ENCODE measurements at places on chromosomes 1 and 21.
A peak's percentile ranks its signal among the peaks of the same experiment; 100 is the strongest.

GRCh38 chr1:108708691-108709660 lies 3.7 kb upstream of the FNDC7 start:
- DNase-seq, result peak; percentile 40

GRCh38 chr1:167676205-167676915 lies 45.4 kb upstream of the MPZL1 start:
- no peak for DNase-seq

DNA sequence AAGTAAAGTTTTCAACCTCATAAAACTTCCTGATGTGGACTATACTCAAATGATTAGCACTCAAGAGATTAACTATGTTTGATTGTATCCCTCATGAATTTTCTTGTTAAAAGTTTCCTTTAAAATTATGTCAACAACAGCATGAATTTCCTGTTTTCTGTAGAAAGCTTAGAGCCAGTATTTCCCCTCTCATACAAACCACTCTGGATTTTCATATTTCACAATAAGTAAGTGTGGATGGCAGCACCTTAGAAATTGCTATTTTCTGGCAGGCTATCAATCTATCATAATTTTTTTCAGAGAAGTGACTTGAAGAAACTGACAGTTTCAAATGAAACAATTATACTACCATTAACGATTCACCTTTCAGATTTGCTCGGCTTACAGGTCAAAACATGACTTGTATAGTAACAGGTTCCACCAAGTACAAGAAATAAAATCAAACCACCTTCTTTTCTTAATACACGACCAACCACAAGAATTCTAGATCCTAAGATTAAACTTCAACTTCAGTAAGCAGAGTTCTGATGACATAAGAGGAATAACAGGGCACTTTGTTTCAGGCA lies 20.8 kb downstream of the ELK4 start:
- no peak for DNase-seq

DNA sequence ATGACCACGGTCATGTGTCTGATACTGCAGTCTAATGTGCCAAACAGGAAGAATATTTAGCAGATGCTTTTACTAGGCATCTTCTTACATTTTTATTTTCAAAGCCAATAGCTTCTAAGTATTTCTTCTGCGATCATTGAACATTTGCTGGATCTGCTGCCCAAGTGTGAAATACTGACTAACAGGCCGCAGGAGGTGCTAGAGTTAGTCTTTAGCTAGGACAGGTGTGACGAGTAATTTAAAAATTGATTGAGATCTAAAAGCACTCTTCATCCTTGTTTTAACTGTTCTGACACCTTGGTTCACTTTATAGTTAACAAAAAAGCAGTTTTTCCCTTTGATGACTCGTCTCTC lies 748 bp upstream of the FAM78B start:
- no peak for DNase-seq

- DNase-seq, result no peak
Observed at GRCh38 chr1:58926152-58926551, 142.3 kb upstream of the JUN start.

DNA sequence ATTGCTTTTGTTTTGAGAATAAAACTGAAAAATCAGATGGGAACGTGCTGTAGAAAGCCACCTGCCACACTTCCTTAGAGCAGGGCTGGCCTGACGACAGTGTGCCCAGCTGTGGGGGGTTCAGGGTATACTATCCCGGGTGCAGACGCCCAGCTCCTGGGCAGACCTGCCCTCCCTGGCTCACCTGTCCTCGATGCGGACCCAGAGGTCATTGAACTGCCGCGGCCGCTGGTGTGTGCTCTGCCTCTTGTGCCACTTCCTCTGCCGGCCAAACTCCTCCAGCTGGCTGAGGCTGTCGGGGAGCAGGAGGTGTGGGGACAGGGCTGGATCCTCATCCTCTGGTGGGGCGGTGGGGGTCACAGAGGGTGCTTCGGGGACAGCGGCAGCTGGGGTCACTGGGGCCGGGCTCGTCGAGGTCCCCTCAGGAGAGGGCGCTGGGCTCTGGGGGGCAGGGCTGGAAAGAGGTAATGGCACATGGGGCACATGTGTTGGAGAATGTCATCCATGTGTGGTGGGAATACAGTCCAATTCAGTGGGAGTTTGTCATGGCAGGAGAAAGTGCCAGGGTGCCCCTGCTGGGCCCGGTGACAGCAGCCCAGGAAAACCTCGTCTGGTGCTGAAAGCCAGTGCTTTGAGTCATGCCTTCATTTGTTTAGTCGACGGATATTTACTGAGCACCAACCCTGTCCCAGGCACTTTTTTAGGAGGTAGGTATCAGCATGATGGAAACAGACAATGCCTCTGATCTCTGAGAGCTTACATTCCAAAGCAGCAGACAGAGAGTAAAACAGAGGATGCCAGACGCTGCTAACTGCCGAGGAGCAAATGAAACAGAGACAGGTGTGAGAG lies 222.0 kb downstream of the TRABD2B start:
- DNase-seq, result no peak

DNA sequence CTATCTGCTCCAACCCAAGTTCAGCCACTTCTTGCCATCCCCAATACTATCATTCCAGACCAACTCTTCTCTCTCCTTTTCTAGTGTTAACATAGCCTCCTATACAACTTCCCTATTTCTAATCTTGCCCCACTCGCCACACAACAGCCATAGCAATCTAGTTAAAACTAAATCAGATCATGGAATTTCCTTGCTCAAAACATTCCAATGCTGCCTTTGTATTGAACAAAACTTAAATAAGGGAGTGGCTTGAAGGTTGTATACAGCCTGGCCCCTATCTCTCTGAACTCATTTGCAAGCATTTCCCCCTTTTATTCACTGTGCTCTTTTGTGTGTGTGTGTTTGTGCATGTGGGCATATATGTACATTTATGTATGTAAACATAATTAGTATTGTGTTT lies 118.1 kb upstream of the SGIP1 start:
- no peak for DNase-seq

- DNase-seq, result no peak
Observed at GRCh38 chr1:51952638-51953037, 37.9 kb downstream of the RAB3B start.

DNA sequence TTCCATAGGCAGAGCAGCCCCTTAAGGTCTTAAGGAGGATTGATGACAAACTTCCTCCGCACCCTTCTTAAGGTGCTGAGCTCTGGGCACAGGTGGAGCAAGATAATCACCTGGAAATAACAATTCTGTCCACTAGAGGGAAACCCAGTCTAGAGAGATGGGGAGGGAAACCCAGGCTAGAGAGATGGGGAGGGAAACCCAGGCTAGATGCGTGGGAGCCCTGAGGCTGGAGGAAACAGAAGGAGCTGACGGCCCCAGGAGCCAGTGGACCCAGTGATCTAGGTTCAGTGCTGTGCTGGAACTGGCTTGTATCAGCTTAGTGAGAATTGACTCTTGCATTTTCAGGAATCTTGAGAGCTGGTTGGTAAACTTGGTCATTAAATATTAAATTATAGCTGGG lies 17.8 kb upstream of the MYCL start:
- peak; percentile 74 for DNase-seq

DNA sequence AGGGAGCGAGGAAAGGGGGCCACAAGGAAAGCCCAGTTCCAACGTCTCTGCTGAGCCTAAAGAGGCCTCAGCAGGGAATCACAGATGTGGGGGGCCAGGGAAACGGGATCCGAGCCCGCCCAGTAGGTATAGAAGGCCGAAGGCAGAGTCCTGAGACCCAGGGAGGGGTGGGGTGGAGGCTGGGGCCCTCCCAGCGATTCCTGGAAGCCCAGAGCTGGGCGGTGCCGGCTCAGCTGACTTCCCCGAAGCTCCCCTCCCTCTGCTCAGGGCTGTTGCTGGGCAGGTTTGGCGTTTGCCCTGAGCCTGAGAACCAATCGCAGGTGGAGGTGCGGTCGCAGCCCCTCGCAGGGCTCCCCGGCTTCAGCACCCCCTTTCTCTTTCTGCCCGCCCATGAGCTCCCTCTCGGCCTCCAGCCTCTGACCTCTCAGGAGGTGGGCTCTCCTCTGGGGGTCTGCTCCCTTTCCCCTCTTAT lies 12.8 kb downstream of the ADAMTSL4 start:
- DNase-seq, result peak; percentile 89

GRCh38 chr1:184568148-184568547 lies 181.3 kb downstream of the C1orf21 start:
- DNase-seq, result no peak

DNA sequence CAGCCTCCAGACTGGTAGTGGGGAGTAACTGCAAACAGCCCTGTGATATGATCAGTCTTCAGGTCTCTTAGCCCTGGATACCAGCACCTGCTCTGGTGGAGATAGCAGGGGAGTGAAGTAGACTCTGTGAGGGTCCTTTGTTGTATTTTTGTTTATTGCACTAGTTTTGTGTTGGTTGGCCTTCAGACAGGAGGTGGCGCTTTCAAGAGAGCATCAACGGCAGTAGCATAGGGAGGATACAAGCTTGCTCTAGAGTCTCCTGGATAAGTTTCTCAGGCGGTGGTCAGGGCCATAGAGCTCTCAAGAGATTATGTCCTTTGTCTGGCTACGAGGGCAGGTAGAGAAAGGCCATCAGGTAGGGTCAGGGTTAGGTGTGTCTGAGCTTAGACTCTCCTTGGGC lies 116.4 kb downstream of the USH2A start:
- DNase-seq, result no peak

GRCh38 chr1:116737855-116738321 lies 16.3 kb upstream of the CD2 start:
- DNase-seq, result no peak

- DNase-seq, result no peak
Observed at GRCh38 chr1:165109013-165109412, 247.5 kb downstream of the LMX1A start.

GRCh38 chr1:27345272-27345671 lies 3.5 kb downstream of the SYTL1 start:
- no peak for DNase-seq

- DNase-seq, result no peak
Observed at GRCh38 chr1:72567521-72567920, 285.2 kb upstream of the NEGR1 start.

DNA sequence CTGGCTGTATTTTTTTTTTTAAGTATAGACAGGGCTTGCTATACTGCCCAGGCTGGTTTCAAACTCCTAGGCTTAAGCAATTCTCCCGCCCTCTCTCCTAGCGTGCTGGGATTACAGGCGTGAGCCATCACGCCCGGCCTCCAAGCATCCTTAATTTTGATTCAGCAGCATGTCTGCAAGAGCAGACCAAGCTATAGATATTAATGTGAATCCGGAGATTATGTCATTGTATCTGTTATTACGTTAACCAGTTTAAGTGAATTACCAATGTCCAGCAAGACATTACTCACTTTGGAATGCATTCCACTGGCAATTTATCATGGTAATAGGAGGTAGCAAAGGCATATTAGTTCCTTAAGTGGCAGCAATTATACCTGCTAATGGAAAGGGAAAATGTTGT lies 179.7 kb downstream of the CHRM3 start:
- no peak for DNase-seq

DNA sequence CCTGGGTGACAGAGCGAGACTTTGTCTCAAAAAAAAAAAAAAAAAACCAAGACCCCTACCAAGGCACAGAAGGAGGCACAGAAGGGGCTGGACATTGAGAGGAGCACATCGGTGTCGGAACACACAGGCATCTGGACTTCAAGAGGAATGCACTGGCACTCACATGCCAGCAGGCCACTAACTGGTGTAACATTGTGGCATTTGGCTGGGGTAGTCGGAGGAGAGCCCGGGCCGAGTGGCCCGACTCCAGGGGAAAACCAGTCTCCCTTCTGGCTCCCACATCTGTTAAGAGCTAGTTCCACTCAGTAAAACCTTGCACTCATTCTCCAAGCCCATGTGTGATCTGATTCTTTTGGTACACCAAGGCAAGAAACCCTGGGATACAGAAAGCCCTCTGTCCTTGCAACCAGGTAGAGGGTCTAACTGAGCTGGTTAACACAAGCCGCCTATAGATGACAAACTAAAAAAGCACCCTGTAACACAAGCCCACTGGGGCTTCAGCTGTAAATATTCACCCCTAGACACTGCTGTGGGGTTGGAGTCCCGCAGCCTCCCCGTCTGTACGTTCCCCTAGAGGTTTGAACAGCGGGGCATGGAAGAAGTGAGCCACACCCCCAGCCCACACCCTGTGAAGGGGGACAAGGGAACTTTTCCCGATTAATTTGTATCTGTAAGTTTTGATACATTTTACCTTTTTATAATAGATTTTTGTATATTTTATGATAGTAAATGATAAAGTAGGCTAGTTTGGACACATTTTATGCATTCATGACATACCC lies 17.2 kb upstream of the AKIRIN1 start:
- DNase-seq, result no peak

DNA sequence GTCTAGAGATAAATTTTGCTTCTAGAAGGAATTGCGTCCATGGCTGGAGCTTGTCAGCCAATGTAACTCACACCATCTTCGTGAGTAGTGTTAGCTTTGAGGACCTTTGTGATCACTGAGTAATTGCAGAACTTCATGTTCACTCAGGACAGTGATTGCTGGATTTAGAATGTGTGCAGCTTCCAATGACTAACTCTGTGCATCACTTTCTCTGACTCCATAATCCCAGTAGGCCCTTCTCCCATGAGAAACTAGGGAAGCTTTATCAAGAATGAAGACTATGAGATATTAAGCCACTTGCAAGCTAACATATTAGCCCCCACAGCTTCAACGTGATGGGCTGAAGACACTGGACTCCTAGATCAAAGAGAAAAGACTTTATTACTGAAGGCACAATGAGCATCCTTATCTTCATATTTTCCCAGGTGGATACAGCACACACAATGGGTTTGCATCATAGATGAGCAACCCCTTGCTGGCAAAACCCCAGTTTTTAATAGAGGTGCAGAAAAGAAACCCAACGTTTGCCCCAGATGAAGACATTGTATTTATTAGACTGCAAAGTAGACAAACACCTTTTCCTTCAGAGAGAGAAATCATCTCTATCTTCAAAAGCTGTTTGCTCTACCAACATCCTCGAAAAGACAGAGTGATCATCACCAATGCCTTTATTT lies 561.0 kb downstream of the LTN1 start:
- no peak for DNase-seq

DNA sequence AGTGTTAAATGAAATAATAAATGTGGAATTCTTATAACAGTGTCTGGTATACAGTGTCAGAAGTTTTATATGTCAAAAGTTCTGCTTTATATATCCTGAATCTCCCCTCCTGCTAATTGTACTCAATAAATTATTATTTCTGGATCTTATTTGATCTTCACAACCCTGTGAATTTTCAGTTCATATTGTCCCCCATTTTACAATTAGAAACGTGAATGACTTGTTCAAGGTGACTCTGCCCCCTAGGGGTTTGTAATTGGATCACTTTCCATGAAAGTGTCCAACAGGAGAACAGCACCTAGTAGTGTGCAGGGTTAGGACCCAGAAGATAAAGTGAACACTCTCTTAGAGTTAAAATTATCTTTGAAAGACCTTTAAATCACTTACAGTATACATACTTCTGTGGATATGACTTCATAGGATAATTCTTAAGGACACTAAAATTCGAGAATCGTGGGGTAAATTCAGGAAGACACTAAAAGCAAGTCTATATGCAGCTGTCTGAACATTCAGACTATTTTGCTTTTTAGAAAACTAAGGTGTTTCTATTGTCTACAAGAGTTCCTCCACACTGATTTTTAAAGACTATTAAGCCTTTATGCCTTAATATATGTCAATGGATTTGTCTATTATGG lies 4.5 kb upstream of the DDR2 start:
- peak; percentile 41 for DNase-seq

Data from HEK293T (cell line).